Activated CD8-positive, alpha-beta T cell treated with anti-CD3 and anti-CD28 coated beads, Interleukin-2, amount 10 ng/mL, durations not matched to agents 7 days and 5 days (primary cell): ENCODE measurements at places on chromosomes 11 and 22. TPM values are rescaled to one million over a fixed set of nuclear protein-coding genes. Genes with fewer than 3 reads are reported as not detected.

PHOX2A gene
- total RNA-seq = not detected

SLC17A6 gene
- not detected for total RNA-seq

- H3K4me1 ChIP-seq = no peaks in the 10 kb centered on the region
- H3K4me3 ChIP-seq = no peak overlapping the region
- DNase-seq = no peak
- no peaks in the 10 kb centered on the region for H3K36me3 ChIP-seq
- H3K27me3 ChIP-seq = no peaks in the 10 kb centered on the region
Observed at GRCh38 chr11:79472819-79473529, 32.1 kb upstream of the TENM4 start.

- no peak overlapping the region for H3K27ac ChIP-seq
- no peaks in the 10 kb centered on the region for H3K4me1 ChIP-seq
- no peaks in the 10 kb centered on the region for H3K27me3 ChIP-seq
- H3K36me3 ChIP-seq = no peaks in the 10 kb centered on the region
Observed at GRCh38 chr22:32665676-32666075, 135.8 kb upstream of the TIMP3 start.

GRCh38 chr11:19819148-19819547 lies 106.5 kb downstream of the NAV2 start:
- no peaks in the 10 kb centered on the region for H3K4me1 ChIP-seq
- DNase-seq = no peak
- no peak overlapping the region for H3K27ac ChIP-seq
- H3K4me3 ChIP-seq = no peak overlapping the region
- no peaks in the 10 kb centered on the region for H3K36me3 ChIP-seq

DNA sequence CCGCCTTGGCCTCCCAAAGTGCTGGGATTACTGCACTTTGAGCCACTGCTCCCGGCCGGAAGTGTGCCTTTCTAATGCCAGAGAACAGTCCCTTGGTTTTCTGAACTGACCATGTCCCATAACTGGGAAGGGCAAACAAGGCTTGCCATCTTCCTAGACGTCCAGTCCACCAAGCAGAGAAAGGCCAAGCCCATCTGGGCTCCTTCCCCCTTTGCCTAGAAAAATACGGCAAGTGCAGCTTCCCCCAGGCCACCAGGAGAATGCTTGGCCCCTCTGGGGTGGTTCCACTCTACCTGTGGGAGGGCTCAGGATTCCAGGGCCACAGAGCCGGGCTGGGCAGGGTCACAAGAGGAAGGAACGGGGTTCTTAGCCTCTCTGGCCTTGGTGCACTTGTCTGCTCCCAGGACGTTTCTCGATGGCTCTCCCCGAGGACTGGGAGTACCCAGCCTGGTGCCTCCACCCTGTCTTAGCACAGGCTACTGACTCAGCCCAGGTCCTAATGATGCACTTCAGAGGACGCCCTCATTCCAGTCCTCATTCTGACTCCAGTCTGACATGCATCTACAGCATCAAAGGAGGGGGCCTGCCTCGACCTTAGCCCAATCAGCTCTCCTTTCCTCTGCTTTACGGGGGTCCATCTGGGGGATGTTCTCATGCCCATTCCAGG lies 1.2 kb downstream of the USP2 start:
- H3K27ac ChIP-seq = no peak overlapping the region
- no peak overlapping the region for H3K4me3 ChIP-seq
- no peaks in the 10 kb centered on the region for H3K36me3 ChIP-seq
- DNase-seq = no peak
- H3K4me1 ChIP-seq = peaks cover 12% of the 10 kb centered on the region

- no peaks in the 10 kb centered on the region for H3K36me3 ChIP-seq
- no peaks in the 10 kb centered on the region for H3K4me1 ChIP-seq
- no peak overlapping the region for H3K4me3 ChIP-seq
- no peak for DNase-seq
- H3K27me3 ChIP-seq = peaks cover 27% of the 10 kb centered on the region
Observed at GRCh38 chr11:8276528-8276927, 12.8 kb upstream of the LMO1 start.

DNA sequence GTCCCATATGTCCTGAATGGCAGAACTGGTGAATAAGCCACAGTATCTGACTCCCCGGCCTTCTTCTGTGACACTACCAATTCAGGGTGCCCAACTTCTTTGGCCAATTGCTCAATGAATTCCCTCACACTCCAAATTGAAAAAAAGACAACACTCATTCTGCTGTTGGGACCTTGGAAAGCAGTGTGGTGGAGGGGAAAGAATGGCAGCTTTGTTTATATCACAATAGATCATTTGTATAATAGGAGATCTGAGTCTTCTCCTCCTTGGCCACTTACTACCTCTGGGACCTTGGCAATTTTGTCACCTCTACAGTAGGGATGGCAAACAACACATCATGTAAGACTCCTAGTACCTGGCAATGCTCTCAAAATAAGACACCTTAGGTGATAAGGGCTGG lies 64.6 kb downstream of the OPCML start:
- no peak overlapping the region for H3K4me3 ChIP-seq
- H3K36me3 ChIP-seq = no peaks in the 10 kb centered on the region
- no peak overlapping the region for H3K27ac ChIP-seq
- DNase-seq = no peak
- no peaks in the 10 kb centered on the region for H3K27me3 ChIP-seq

- H3K36me3 ChIP-seq = no peaks in the 10 kb centered on the region
- no peak overlapping the region for H3K4me3 ChIP-seq
- no peak overlapping the region for H3K27ac ChIP-seq
- no peak for DNase-seq
- no peaks in the 10 kb centered on the region for H3K4me1 ChIP-seq
Observed at GRCh38 chr11:15969701-15970329, 386.5 kb downstream of the SOX6 start.

- no peaks in the 10 kb centered on the region for H3K27me3 ChIP-seq
- H3K4me1 ChIP-seq = peaks cover 66% of the 10 kb centered on the region
- H3K27ac ChIP-seq = no peak overlapping the region
- H3K4me3 ChIP-seq = no peak overlapping the region
- DNase-seq = no peak
Observed at GRCh38 chr11:6405846-6406245, 13.0 kb downstream of the APBB1 start.

DNA sequence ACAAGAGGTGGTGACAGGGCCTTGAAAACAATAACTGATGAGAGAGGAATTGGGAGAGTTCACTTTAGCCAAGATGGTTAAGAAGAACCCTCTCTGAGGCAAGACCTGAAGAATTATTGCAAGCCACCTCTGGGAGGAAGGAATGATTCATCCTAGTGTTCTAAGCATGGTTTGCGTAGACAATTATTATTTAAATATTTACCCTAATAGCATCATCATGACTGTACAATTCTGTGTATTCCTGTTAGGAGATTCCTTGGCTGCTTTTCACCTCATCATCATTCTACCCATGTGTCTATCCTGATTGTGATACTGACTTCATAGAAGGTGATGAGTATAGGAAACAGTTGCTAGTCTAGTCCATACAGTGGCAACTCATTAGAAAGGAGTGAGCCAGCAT lies 264.4 kb downstream of the DDX10 start:
- no peak overlapping the region for H3K27ac ChIP-seq
- H3K4me1 ChIP-seq = peaks cover 3% of the 10 kb centered on the region
- DNase-seq = no peak
- H3K36me3 ChIP-seq = no peaks in the 10 kb centered on the region
